ENCODE measurements at places on chromosomes 6 and 20.

DNA sequence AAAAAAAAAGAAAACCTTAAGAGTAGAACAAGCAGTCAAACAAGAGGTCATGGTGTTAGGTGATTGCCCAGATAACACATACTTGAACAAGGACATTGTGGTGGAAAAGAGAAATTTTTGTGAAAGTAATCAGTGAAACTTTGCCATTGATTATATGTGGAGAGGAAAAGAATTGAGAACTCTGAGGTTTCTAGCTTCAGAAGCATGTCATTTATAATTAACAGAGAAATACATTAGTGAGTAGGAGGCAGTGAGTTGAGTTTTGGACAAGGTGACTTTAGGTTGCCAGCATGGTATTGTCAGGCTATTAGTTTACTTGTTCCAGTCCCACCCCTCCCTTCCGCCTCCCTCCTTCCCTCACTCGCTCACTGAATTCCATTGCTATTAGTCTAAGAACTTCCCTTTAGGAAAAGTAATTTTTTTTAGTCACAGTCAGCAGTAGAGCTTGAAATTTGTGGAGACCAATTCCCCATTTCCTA, 17.2 kb downstream of the TAB2 start:
- DNase-seq = no peak

DNA sequence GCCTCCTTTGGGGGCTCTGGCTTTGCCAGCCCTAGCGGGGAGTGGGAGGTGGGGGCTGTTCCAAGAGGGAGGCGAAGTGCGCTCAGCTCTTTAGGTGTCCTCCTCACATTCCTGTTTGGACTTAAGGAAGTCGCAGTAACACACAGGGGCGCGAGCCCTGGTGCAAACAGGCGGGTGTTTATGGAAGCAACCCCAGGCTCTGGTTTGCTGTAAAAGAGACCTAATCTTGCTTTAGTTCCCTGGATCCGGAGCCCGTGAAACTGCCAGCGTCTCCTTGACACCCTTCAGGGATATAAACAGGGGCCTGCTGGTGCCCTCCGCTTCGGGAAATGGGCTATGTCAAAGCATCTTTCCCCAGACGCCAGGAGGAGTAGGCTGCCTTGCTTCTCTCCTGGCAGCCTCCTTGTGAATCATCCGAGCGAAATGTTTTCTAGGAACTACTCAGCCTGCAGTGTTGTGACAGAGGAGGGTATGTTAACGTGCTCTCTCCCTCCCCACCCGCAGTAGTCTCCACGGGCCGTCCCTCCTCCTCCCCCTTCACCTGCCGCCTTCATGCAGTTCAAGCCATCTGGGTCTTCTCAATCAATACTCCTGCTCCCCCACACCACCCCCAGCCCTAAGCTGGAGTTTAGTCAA, 168.0 kb upstream of the LRFN2 start:
- DNase-seq = no peak

GRCh38 chr6:43263314-43264178, 20.3 kb downstream of the TTBK1 start:
- peak; percentile 52 for DNase-seq

GRCh38 chr6:72672906-72673305, 51.0 kb downstream of the KCNQ5 start:
- DNase-seq = no peak

DNA sequence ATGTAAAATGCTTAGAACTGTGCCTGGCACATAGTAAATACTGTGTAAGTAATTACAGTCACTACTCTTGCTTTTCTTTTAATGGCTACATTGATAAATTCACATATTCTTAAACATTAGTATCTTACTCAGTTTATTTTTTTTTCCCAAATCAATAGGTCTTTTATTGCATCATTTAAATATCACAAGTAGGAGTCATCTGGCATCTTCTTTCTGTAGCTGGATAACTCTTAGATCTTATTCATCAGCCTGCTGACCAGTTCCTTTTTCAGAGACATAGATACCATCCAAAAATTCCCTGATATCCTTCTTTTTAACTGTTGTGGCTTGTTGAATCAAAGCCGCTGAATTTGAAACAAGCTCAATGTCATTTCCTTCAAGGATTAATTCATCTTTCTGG, 20.0 kb upstream of the PHF3 start:
- no peak for DNase-seq

- DNase-seq = no peak
Observed at GRCh38 chr20:400454-401275, 7.4 kb upstream of the RBCK1 start.

DNA sequence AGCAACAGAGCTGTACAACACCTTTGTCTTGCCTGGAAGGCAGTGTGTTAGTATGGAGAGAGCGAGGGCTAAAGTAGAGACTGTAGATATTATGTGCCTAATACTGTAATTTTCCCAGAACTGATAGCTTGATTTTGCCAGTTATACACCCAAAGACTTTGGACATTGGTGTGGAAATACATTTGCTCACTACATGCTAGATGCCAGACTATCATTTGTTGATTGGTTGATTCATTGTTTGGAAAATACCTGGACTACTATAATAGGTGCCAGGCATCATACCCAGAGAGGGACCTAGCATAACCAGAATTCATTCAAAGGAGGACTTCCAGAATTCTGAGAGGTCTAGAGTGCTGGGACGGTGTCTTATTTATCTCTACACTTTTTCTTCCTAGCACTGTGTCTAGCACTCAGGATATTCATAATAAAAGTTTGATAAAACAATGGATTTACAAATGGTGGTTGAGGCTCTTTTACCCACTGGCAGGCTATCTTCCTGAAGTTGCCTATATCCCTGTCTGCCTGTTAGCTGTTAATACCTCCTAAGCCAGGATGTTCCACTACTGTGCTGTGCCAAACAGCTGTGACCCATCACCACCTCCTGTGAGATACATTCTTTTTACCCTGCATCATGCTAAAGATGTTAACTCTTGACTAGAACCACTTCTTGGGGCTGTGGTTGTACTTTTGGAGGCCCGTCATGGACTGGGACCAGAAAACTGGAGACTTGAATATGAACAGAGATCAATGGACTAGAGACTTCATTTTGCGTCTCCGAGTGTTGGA, 72.2 kb upstream of the FUCA2 start:
- no peak for DNase-seq

DNA sequence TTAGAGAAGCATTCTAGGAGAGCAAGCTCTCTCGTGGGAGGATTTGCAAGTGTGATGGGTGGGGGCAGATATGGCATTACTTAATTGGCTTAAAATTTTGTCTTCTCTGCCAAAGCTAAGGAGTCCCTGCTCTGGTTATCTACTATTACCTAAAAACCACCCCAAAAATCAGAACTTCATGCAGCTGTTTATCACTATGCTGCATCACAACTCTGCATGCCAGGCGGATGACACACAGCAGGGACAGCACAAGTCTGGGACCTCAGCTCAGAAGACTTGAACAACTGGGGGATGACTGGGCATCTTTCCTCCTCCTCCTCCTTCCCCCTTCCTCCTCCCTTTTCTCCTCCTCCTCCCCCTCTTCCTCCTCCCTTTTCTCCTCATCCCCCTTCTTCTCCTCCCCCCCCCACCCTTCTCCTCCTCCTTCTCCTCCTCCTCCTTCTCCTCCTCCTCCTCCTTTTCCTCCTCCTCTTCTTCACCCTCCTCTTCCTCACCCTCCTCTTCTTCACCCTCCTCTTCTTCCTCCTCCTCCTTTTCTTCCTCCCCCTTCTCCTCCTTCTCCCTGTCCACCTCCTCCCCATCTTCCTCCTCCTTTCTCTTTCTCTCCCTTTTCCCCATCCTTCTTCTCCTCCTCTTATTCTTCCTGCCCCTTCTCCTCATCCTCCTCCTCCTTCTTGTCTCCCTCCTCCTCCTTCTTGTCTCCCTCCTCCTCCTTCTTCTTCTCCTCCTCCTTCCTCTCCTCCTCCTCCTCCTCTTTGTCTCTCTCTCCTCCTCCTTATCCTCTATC, 218.6 kb upstream of the PMEPA1 start:
- DNase-seq = no peak

DNA sequence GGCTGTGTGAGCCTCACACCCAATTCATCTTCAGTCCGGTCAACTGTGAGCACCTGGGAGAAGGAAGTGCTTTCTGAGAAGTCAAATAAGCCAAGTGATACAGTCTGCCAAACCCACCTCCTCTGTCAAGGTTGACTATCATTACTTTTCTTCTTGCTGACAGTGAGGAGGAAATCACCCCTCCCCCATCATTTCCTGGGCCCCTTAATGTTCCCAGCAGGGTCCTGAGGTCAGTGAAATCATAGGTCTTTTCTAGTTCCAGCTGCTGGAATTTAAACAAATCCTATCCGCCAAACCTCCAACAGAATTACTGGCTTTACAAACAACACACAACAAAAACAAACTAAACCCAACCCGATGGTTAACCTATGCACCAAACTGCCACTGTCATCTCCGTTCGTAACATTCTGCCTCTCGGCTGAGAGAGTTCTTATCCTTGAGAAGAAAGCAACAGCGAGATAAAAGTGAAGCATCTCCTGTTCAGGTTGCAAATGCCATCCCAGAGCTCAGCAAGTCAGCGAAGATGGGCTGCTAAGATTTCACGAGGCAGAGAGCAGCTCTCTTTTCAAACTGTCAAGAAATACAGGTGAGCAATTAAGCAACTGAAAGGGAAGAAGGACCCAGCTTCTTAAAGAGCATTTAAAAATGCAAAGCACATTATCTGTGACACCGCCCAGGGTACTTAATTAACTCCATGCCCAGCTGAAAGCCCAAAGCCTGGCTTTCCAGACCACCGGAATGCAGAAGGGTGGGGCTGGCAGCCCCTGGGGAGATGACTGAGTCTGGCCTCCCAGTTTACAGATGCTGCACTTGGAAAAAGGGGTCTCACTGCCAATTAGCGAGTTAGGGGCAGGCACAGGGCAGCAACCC, 24.7 kb downstream of the GFOD1 start:
- DNase-seq = no peak

DNA sequence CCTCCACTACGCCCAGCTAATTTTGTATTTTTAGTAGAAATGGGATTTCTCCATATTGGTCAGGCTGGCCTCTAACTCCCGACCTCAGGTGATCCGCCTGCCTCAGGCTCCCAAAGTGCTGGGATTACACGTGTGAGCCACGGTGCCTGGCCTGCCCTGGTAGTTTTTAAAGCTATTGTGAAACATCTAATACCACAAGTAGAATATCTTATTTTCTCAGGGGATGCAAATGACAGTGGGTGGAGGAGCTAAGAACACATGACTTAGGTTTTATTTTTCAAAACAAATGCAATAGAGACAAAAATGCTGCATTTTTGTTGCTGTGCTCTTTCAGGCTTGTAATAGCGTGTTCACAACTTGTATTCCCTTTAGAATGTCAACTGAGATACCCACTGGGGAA, 264.9 kb upstream of the PLCB4 start:
- DNase-seq = no peak

DNA sequence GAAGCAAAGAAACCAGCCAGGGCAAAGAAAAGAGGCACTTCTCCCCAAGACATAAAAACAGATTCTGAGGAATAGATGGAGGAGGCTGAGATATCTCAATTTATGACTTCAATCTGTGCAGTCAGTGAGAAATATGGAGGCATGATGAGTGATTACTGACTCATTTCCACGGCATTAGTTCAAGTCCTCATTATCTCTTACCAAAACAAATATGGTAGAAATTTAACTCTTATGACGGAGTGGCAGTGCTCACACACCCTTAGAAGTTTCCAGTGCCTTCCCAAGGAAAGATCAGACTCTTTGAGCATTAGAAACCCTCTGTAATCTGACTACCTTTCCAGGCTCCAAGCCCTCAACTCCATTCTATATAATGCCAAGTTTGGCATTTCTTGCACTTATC, 364.1 kb downstream of the ARHGAP18 start:
- DNase-seq = no peak

DNA sequence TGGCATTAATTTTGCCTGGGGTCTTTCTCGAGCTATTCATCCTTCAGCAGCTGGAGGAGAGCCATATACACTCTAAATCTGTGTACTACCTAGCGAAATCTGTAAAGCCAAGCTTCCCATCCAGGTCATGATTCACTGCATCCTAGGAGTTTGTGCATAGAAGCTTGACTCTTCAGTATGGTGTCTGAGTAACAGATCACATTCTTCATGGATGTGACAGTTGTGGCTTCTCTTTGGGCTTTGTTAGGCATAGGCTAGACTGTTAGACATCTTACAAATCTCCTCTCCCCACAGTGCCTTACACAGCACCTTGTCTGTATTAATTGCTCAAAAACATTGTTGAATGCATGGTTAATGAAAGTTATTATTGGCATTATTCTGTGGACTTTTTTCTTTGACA, 177.0 kb downstream of the EYA4 start:
- no peak for DNase-seq

GRCh38 chr6:167148021-167148420, 9.8 kb downstream of the GPR31 start:
- DNase-seq = no peak

DNA sequence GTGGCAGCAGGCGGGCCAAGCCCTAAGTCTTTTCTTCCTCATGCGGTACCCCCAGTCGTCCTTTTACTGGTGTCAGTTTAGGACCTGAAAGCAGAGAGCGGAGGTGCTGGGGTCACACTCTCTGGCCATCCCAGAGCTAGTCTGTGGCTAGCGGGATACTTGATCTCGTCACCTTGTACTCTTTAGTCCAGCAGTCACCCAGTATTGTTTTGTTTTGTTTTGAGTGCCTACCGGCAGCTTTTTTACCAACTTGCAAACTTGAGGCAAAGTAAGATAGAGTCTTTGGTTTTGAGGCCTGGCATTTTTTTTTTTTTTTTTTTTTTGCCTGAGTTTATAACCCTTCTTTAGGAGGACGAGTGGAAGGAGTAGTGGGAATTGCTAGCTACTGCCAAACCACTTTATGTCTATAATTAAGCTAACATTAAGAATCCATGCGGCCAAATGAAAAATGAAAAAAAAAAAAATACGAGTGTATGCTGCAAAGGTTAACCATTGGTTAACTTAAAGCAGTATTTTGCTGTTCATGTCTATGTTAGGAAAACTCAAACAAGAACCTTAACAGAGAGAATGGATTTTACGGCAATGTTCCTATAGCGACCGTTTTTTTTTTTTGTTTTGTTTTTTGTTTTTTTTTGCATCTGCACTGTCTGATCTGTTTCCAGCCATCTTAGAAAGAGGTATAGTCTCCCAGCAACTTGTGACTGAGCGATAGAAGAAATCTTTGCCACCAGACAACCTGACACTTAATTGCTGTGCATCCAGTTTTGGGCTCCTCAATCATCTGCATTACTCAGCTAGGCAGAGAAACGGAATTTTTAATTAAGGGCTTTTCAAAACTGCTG, 56.9 kb downstream of the FAM217A start:
- DNase-seq = peak; percentile 3

GRCh38 chr20:49747707-49748524, 34.2 kb upstream of the B4GALT5 start:
- DNase-seq = no peak

Measured in NCI-H2081 (cell line).